ENCODE measurements at places on chromosomes 7 and 10. TPM values are rescaled to one million over a fixed set of nuclear protein-coding genes. Genes with fewer than 3 reads are reported as not detected.

DNA sequence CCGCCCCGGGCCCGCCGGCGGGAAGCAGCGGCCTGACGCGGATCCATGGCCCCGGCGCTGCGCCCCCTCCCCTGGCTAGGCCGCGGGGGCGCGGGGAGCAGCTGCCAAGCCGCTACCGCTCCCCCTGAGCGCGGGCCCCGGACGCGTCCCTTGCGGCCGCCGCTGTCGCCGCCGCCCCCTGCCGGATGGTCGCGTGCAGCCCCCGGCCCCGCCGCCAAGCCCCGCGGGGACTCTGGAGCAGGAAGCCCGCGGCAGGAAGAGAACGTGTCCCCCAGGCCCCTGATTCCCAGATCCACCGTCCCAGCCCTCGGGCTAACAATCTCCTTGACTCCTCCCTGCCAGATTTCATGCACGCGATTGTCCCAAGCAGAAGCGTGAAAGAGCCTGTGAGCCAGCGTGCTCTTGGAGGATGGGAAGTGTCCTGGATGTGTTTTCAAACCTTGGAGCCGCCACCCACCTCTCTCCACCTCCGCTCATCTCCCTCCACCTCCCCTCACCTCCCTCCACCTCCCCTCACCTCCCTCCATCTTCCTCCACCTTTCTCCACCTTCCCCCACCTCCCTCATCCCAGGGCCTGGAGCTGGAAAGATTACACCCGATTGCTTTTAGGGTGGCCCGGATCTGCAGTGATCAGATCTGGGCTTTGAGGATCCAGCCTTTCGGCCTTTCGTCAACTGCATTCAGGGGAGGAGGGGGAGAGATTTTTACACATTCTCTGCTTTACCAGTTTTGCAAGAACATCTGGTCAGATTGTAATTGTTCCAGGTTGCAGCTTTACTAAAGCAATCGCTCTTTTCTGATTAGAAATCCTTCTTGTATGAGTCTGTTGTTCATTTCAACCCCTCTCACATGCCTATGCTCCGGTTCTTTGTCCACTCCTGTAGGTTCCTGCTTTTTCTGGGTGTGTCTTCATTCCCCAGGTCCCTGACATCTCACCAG is 570 bp upstream of the PRTFDC1 start:
- peak; percentile 71 for DNase-seq

- no peak for DNase-seq
These were observed 158.5 kb downstream of the TRIL start for GRCh38 chr7:28799619-28800018.

GRCh38 chr10:16314259-16314658 is 122.6 kb upstream of the PTER start:
- no peak for DNase-seq

- DNase-seq, result no peak
These were observed 26.6 kb upstream of the PSMG3 start for GRCh38 chr7:1596181-1597043.

GRCh38 chr7:46613116-46613515 is 692.0 kb upstream of the IGFBP3 start:
- peak; percentile 21 for DNase-seq

DNA sequence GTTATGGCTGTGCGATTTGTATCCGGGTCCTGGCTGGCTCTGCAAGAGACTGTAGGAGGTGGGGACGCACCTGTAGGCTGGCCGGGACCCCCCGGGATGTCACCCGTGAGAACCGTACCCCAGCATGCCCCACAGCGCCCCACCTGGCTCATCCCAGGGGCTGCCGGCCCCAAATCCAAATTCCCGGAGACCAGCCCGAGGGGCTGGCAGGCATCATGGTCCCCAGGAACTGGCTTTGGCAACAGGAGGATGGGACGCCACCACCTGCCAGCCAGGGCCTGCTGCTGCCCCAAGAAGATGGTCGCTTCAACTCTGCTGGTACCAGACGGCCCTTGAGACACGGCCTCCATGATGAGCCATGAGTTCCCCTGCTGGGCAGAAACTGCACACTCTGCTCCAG is 239.4 kb downstream of the ELFN1 start:
- no peak for DNase-seq

GRCh38 chr10:22681783-22682183 is 32.6 kb downstream of the PIP4K2A start:
- DNase-seq, result no peak

GRCh38 chr10:69092959-69093850 is 5.3 kb downstream of the SRGN start:
- DNase-seq, result peak; percentile 34

The XRCC2 gene
- 3.6 TPM for total RNA-seq

The VGF gene
- 0.10 TPM for total RNA-seq

Data from skin of body (tissue), 3 donors.